Hematopoietic multipotent progenitor cell treated with erythropoietin and hydrocortisone succinate and interleukin-3 and kit ligand, for 8 days (in vitro differentiated cells): ENCODE measurements at places on chromosomes 2 and 18.
A peak's percentile ranks its signal among the peaks of the same experiment; 100 is the strongest.

- peak; percentile 84 for DNase-seq
These were observed 19.6 kb upstream of the CXCR1 start for GRCh38 chr2:218186355-218186766.

- DNase-seq: no peak
These were observed 93.7 kb upstream of the KLHL29 start for GRCh38 chr2:23291239-23291638.

DNA sequence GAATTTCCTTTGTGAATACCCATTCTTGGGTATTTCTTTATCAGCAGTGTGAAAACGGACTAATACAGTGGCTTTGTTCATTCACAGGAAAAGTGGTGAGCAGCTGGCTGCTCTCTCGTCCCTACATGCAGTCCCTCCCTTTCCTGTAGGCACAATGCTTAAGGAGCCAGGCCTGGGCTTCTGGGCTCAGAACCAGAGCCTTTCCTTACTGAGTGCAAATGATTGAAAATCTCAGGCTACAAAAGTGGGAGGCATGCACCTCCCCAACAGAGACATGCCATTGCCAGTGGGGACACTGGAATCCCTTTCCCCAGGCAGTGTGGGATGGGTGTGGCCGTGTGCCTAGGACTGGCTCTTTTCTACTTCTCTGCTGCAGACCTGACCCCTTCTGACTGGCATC is 61.3 kb downstream of the MCFD2 start:
- no peak for DNase-seq

- no peak for DNase-seq
These were observed 395.3 kb upstream of the NXPH2 start for GRCh38 chr2:139175510-139175909.

DNA sequence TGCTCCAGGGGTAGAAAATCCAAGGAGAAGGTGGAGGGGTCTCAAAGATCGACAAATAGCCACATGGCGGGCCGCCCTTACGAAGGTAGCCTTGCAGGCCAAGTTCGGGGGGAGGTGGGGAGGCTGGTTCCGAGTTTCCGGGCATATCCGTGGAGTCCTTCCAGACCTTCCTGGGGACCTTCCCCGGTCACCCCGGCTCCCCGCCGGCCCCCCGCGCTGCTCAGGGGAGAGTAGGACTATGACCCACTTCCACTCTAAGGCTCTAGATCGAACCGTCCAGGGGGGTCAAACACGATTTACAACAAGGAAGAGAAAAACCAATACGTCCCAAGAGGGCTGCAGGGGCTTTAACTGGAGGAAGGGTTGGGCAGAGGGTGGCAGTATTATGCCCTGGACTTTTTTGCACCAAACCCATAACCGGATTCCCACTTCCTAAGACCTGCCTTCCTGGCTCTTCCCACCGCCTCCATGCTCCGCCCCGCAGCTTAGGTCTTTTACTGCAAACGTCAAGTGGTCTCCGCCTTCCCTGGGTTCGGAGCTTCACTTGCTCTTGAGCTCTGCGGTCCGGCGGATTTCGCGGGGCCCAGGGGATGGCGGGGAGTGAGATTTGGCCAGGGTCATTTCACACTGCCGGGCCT is 779 bp upstream of the LYPD6 start:
- no peak for DNase-seq

DNA sequence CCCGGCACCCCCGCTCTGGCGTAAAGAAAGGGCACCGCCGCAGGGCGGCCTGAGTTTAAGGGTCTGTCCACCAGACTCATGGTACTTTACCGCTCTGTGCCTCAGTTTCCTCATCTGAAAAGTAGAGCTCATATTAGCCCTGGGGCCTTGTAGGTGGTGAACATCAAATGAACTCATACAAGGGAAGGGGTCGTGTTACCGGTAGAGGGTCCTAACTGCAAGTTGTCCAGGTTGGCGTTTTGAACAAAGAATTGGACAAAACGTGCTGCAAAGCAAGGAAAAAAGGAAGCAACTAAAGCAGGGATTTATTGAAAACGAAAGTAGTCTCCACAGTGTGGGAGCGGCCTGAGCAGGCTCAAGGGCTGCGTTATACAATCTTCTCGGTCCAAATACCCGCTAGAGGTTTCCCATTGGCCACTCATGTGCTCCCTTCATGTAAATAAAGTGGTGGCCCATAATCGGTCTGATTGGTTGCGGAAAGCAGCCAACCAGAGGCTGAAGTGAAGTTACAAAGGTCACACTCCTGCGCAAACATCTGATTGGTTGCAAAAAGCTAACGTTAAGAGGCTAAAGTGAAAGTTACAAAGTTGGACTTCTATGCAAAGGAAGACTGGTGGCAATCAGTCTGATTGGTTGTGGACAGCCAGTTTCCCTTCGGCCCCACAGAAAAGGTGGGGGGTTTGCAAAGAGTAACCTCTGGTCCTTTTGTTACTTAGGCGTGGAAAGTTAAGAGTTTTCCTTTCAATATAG is 80.7 kb upstream of the LDLRAD4 start:
- peak; percentile 98 for DNase-seq

- DNase-seq: no peak
These were observed 191.7 kb downstream of the PRKCE start for GRCh38 chr2:45843136-45843535.

- DNase-seq: no peak
These were observed 34.9 kb downstream of the CFAP210 start for GRCh38 chr2:169659320-169659719.

- DNase-seq: peak; percentile 85
These were observed 27.5 kb downstream of the PMAIP1 start for GRCh38 chr18:59927246-59927825.

DNA sequence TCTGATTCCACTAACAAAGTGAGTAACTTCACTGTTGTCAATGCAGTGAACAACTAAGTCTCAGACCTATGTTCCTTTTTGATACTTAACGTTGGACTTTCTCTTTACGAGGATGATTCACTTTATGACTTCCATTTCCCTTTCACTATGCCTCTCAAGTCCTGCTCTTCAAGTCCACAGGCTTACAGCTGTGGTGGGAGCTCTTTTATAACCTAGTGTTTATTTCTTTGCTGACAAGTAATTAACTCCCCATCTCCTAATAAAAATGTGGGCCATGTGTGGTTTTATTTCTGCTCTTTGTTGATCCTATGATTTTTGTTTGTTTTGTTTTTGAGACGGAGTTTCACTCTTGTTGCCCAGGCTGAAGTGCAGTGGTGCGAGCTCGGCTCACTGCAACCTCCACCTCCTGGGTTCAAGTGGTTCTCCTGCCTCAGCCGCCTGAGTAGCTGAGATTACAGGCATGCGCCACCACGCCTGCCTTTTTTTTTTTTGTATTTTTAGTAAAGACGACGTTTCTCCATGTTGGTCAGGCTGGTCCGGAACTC is 142.1 kb downstream of the USP34 start:
- no peak for DNase-seq

DNA sequence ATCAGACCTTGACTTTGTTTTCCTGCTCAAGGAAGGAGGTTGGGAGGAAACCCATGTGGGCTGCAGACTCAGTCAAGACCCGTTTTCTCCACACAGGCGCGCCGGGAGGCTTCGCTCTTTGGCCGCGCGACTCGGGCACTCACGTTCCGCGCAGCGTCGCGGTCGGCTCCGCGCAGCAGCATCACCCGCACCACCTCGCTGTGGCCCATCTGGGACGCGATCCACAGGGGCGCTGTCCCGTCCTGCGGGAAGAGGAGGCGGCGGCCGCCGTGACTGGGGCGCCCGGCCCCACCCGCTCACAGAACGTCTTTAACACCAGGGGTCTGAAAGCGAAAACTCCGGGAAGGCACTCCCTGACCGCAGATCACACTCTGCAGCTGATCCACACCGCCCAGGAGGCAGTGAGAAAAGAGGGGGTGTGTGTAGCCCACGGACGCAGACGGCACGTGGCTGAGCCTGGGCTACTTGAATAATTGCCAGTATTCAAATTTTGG is 33.1 kb upstream of the NPC1 start:
- no peak for DNase-seq
